CD4-positive, alpha-beta T cell treated with Interferon alpha-2 for 1 hour (primary cell): ENCODE measurements at places on chromosomes 5 and 9.

DNA sequence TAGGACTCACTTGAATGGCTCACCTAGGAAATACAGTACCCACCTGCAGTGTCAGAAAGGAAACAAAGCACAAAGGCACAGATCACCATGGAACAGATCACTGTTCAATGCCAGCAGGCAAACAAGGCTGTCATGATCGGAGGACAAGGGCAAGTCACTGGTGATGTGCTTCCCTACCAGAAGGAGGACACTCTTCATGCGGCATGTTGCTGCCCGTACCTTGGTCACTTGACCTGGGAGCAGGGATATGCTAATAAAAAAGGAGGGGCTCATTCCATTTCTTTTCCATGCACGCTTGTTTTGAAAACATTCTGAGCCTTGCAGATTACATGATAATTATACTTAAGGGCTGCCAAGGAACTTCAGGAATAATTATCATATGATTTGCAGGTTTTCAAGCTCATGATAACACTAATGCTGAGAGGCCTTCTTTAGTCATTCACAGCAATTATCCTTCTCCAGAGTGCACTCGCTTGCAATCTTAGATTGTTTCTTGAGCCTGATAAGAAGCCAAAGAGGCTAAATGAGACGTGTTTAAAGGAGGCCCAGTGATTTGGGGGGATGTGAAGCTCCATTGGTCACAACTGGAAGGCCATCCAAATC lies 36.1 kb upstream of the STARD4 start:
- no peak for DNase-seq

DNA sequence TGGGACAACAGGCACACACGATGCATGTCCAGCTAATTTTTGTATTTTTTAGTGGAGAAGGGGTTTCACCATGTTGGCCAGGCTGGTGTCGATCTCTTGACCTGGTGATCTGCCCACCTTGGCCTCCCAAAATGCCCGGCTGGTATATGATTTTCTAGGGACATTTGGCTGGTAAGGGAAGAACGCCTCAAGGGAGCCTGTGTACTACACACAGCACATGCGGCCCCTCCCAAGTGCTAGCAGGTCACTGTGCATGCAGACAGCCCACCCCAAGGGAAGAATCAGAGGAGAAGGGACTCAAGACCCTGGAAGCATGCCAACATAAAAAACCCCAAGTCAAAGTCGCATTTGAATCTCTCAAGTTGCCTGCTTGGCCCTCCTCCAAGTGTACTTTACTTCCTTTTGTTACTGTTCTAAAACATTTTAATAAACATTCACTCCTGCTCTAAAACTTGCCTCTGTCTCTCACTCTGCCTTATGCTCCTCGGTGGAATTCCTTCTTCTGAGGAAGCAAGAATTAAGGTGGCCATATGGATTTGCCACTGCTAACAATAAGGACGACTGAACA lies 24.3 kb upstream of the OTULINL start:
- no peak for DNase-seq

DNA sequence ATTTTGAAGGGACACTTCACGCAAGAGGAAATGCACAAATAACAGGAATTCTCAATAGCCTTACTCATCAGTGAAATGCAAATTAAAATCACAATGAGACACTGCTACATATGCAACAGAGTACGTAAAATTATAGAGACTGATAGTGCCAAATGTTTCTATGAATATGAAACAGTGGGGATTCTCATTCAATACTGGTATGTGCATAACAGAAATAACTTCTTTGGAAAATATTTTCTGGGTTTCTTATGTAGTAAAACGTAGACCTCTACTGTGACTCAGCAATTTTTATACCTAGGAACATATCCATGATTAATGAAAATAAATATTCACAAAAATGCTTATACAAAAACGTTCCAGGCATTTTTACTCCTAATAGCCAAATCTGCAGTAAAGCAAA lies 1625.2 kb downstream of the MAT2B start:
- DNase-seq: no peak

GRCh38 chr9:115022760-115023434 lies 92.5 kb upstream of the TNFSF8 start:
- no peak for DNase-seq

DNA sequence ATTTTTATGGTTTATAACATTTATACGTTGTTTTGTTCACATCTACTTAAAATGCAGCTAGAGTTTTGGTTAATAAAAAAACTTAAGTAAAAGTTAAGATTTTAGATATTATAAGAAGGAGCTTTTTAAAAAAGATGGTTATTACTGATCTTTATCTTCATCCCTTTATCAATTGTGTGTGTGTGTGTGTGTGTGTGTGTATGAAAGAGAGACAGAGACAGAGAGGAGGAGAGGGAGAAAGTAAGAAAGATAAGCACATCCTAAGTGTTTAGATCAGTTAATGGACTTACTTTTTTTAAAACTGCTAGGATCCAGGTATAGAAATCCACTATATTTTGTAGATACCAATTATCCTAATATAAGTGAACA lies 45.8 kb upstream of the RICTOR start:
- no peak for DNase-seq

DNA sequence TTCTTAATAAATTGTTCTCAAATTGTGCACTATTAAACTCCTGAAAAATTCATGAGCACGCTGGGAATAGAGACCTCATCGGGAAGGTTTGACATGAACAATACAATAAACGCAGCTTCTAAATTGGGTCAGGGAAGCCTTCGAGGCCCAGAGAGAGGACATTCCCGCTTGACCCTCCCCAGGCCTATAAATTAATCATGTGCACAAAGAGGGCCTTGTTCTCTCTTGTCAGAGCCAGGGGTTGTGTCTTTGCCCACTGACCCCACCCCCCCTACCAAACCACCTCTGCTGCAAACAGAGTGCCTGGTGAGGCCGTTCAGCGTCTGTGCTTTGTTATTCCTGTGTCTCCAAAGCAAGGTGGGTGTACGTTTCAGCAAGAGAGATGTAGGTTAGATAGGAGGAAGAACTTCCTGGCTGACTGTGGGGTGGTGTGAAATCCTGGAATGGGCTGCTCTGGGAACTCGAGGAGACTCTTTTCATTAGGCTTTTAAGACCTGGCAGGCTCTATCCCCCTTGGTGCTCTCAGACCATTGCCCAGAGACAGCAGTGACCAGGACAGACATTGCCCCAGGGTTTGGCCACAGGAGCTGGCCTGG lies 18.2 kb upstream of the DAB2IP start:
- DNase-seq: no peak

DNA sequence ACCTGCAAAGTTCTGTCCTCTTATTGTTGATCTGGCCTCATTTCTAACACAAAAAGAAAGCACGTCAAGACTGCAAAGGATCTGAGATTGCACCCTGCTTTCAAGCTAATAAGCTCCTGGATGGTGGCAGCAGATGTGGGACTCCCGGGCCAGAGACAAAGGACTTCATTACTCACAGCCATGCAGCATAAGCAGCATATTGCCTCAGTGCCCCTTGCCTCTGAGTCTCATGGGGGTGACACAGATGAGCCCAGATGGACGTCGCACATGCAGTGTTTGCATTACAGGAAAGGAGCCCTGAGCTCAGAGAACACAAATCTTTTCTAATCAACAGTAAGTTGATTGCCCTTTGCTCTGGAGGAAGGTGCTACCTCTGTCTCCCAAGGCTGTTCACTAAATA lies 105.0 kb downstream of the SLC28A3 start:
- DNase-seq: no peak

DNA sequence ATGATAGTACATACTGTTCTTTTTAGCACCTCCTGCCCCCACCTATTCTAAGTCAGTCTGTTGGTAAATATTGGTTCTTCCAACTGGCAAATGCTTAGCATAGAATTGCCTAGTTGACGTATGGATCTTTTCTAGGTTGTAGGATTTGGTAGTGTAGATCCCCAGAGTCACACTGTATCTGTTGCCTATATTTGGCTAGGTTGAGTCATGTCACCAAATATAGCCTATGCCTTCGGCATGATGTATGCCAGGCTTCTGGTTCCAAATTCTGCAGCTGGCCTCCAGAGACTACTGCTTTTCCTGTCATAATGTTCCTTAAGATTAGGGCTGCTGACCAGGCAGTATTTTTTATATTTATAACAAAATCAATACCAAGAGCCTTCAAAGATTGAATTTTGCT lies 38.2 kb downstream of the CPEB4 start:
- DNase-seq: no peak
